ENCODE measurements at places on chromosomes 6 and 20.

GRCh38 chr6:80541886-80542285, 435.4 kb downstream of the BCKDHB start:
- DNase-seq, result no peak

DNA sequence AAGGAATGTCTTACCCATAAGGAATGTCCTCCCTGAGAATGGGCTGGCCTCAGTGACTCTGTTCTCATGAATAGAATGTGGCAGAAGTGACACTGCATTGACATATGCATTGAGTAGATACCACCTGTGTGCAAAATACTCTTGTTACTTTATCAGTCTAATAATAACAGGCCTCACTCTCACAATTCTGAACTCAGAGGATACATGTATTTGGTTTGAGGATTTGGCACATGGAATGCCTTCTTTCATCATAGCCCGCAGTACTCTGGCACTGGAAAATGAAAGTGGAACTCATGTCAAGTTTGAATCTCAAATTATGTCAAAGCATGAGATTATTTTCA, 52.9 kb upstream of the PLCB4 start:
- DNase-seq, result no peak

GRCh38 chr20:52577696-52578095, 386.1 kb upstream of the ZFP64 start:
- no peak for DNase-seq

- no peak for DNase-seq
These were observed 182.7 kb upstream of the CCN2 start for GRCh38 chr6:132133736-132134445.

DNA sequence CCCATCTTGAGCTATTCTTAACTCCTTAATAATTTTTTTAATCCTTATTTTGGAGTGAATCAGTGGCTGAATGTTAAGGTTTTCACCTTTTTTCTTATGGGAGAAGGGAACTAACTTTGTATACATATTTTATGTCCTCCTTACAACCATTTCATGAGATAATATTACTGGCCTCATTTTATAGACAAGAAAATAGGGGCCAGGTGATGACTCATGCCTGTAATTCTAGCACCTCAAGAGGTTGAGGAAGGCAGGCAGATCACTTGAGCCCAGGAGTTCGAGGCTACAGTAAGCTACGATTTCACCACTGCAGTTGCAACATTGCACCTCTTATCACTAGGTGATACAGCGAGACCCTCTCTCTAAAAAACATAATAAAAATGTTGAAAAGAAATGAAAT, 128.7 kb downstream of the TMEM242 start:
- DNase-seq, result peak; percentile 29

GRCh38 chr20:63957690-63958441, 1.6 kb upstream of the UCKL1 start:
- peak; percentile 88 for DNase-seq

GRCh38 chr6:136102991-136103688, 147.0 kb downstream of the MTFR2 start:
- DNase-seq, result no peak

DNA sequence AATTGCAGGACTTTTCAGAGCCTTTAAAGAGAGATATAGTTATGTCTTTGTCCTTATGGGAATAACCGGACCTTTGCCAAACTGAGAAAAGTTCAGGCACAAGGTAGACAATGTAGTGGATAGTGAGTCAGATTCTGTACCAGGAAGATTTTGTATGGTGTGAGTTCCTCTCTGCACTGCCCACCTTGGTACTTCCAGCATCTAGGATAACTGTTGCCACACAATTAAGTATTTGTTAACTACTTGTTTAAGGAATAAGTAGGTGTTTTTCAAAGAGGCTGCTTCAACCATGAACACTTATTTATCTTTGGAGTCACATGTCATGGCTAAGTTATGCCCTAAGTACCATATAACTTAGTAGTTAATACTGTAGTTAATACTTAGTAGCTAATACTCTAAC, 131.8 kb upstream of the DOK5 start:
- no peak for DNase-seq

GRCh38 chr20:9144643-9145042, 75.8 kb downstream of the PLCB4 start:
- DNase-seq, result no peak

DNA sequence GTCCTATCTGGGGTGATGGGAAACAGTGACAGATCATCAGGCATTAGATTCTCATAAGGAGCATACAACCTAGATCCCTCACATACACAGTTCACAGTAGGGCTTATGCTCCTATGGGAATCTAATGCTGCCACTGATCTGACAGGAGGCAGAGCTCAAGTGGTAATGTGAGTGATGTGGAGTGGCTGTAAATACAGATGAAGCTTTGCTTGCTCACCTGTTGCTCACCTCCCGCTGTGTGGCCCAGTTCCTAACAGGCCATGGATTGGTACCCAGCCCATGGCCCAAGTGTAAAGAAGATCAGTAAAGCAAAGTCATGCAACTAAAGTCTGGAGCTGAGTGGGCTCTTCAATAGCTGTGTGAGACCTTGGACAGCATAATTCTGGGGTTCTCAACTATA, 65.9 kb downstream of the PKIB start:
- DNase-seq, result peak; percentile 61

GRCh38 chr6:122652431-122652830, 42.2 kb downstream of the PKIB start:
- DNase-seq, result peak; percentile 35

GRCh38 chr20:3521852-3522740, 51.3 kb downstream of the ATRN start:
- no peak for DNase-seq

GRCh38 chr20:41510847-41511450, 107.2 kb downstream of the CHD6 start:
- no peak for DNase-seq

DNA sequence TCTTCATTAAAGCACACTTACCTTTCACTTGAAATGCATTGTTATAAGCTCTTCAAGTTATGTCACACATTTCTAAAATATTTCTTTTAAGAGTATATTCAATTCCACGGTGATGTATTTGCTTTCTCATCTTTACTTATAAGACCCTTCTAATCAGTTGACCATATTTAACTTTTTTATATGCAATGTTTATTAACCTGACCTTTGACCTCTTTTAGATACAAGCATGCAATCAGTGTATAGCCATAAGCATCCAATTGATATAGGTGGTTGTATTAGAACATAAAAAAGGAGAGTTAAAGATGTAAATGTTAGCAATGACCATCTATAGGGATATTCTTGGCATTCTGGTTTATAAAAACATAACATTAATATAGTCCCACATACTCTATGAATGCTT, 9.2 kb downstream of the USP49 start:
- DNase-seq, result no peak

GRCh38 chr6:97288188-97288587, 5.2 kb upstream of the MMS22L start:
- DNase-seq, result no peak

Measured in DMS53 (cell line).